ENCODE measurements at places on chromosomes 11 and 22. TPM values are rescaled to one million over a fixed set of nuclear protein-coding genes. Genes with fewer than 3 reads are reported as not detected.

GRCh38 chr11:104731890-104732289, 166.4 kb downstream of the CASP12 start:
- no peak for DNase-seq

- DNase-seq: no peak
Observed at GRCh38 chr11:77071671-77072605, 5.2 kb downstream of the CAPN5 start.

- DNase-seq: no peak
Observed at GRCh38 chr22:49056301-49056700, 771.4 kb downstream of the BRD1 start.

- no peak for DNase-seq
Observed at GRCh38 chr22:44380756-44381486, 68.2 kb upstream of the SHISAL1 start.

DNA sequence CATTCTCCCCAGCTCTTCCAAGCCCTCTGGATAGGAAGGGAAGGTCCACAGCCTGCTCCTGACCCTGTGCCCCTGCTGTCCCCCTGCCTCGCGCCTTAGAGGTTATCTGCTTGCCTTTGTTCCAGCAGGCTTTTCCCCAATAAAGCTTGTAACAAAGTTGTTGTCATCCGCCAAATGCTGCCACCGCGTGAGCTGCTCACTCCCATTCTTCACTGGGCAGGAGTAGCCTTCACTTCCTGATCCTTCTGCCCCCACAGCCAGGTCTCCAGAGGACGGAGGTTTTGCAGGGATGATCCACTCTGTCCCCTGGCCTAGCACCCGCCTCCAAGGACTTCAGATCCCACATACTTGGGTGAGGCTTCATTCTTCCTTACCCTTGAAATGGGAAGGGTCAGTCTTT, 94.0 kb upstream of the RASSF10 start:
- DNase-seq: no peak

GRCh38 chr22:19407649-19408606, 23.6 kb downstream of the HIRA start:
- DNase-seq: no peak

Gene ZNF74
- 19.3 TPM for total RNA-seq

Gene F2
- total RNA-seq: not detected

GRCh38 chr11:1207401-1208143, 15.3 kb upstream of the MUC5B start:
- DNase-seq: no peak

Gene HPX
- total RNA-seq: 0.50 TPM

- no peak for DNase-seq
Observed at GRCh38 chr22:23845265-23846080, 6.7 kb upstream of the DERL3 start.

Gene ZP1
- not detected for total RNA-seq
